ENCODE measurements at places on chromosomes 6 and 20.

DNA sequence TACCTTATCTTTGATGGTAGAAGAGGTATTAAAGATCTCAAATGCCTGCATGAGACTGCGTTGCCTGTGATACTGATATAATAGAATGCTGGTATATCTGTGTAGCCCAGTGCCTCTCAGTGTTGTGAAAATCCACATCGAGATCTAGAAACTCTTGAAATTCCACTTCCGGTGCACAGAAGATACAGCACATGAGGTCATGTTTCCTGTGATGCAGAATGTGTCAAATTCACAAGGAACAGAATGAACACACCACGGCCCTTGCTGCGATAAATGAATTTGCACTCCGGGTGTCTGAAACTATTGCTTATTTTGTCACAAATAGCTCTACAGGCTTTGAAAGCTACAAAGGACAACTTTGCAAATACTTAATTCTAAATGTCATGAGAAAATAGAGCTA, 687.9 kb upstream of the AGPAT4 start:
- H3K27ac ChIP-seq, result no peak overlapping the region
- H3K4me3 ChIP-seq, result no peak overlapping the region
- H3K4me1 ChIP-seq, result no peaks in the 10 kb centered on the region
- DNase-seq, result no peak

DNA sequence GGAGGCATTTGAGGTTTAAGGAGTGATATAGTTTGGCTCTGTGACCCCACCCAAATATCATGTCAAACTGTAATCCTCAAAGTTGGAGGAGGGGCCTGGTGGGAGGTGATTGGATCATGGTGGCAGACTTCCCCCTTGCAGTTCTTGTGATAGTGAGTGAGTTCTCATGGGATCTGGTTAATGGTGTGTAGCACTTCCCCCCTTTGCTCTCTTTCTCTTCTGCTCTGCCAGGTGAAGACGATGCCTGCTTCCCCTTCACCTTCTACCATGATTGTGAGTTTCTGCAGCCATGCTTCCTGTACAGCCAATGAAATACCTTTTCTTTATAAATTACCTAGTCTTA, 1.7 kb upstream of the HDDC2 start:
- no peaks in the 10 kb centered on the region for H3K36me3 ChIP-seq
- no peaks in the 10 kb centered on the region for H3K27me3 ChIP-seq
- no peak overlapping the region for H3K27ac ChIP-seq
- no peak for DNase-seq
- H3K4me3 ChIP-seq, result no peak overlapping the region

DNA sequence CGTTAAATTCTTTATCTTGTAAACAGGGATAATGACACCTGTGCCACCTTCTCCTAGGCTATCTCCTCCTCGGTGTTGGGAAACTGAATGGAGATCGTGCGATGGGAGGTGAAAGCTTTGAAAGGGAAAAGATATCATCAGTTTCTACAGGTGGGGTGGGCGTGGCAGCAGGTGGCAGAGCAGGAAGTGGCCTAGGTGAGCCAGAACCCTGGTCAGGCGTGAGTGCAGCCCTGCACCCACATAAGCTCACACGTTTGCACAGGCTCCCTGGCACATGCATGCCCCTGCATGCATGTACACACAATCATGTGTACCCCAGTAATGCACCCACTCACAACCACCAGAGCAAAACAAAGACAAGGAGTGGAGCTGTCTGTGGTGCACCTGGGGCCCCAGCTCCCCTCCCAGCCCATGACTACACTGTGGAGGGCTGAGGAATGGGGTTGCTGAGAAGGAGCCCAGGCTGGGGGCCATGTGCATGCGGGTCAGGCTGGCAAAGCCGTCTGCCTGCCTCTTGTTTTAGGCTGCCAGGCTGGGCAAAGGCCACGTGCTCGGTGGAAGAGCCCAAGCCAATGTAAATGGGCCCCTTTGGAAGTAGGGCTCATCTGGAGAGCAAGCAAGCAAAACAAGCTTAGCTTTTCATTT, 61.5 kb downstream of the TFAP2C start:
- no peaks in the 10 kb centered on the region for H3K27me3 ChIP-seq
- no peak overlapping the region for H3K27ac ChIP-seq
- H3K36me3 ChIP-seq, result no peaks in the 10 kb centered on the region
- no peak overlapping the region for H3K4me3 ChIP-seq
- DNase-seq, result no peak
- H3K4me1 ChIP-seq, result no peaks in the 10 kb centered on the region

DNA sequence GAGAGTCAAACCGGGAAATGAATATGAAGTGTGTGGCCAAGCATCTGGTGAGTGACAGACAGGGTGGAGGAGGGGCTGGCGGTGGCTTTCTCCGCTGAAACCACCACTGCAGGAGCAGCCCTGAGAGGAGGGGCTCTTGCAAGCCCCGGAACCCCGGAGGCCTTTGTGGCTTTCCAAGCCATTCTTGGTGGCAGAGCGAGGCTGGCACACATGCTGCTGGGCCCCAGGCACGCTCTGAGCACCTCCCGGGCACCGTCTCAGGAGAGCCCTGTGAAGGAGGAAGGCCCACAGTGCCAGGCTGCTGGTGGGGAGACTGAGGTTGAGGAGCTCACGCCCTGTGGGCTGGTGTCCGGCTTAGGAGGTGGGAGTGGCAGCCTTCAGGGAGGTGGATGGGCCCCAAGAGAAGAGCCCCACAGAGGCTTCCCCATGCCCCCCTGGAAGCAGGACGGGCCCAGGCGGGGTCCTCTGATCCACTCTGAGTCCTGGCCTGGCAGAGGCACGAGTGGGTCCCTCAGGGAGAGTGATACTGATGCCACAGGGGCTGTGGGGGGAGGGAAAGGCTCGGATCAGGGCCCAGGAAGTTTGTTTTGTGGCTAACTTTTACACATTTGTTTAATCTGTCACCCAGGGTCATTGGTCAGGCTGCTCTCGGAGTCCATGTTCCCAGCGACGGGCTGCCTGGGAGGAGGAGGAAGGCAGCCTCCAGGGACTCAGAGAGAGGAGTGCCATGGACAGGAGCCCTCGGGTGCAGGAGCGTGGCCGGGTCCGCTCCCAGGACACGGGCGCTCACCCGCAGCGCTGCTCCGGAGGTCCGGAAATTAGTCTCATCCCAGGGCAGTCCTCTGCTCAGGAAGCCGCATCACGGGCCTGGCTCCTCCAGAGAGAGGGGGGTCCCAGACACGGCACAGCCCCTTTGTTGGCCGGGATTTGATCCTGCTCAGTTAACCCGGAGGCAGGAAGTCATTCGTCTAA, 170.7 kb downstream of the ERMARD start:
- no peaks in the 10 kb centered on the region for H3K36me3 ChIP-seq
- H3K4me3 ChIP-seq, result no peak overlapping the region
- H3K27ac ChIP-seq, result no peak overlapping the region
- H3K27me3 ChIP-seq, result no peaks in the 10 kb centered on the region

DNA sequence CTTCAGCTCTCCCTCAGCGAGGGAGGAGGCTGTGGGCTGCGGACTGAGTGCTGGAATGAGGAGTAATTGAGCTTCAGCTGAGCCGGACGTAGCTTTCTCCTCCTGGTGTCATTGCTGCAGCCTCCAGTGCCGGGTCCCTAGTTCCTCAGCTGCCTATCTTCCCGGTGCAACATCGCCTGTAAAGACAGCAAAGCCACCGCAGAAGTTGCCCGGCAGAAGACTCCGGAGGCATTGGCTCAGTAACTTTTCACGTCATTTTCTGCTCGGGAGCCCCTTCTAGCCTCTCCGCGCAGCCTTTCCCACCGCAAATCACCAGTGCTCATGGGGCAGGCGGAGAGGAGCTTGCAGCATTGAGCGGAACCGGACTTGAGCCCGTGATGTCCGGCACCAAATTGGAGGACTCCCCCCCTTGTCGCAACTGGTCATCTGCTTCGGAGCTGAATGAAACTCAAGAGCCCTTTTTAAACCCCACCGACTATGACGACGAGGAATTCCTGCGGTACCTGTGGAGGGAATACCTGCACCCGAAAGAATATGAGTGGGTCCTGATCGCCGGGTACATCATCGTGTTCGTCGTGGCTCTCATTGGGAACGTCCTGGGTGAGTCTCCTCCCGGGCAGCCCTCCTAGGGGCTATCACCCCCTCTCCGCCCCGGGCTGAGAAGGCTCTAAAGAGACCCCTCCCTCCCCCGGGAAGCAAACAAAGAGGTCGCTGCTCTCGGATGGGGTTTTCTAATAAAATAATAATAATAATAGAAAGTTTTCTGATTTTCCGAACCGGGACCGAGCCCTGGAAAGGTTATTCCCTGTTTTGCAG, at the start of gene HCRTR2:
Gene HCRTR2, plus strand, starts transcription at position 305 of the 816 bp plus-strand sequence. Its CDS starts 73 bp downstream, at position 378.
- H3K4me1 ChIP-seq, result no peaks in the 10 kb centered on the region
- DNase-seq, result no peak
- no peak within 1 kb of the TSS for H3K27ac ChIP-seq
- no peak within 1 kb of the TSS for H3K4me3 ChIP-seq
- no peaks in the 10 kb centered on the region for H3K27me3 ChIP-seq

DNA sequence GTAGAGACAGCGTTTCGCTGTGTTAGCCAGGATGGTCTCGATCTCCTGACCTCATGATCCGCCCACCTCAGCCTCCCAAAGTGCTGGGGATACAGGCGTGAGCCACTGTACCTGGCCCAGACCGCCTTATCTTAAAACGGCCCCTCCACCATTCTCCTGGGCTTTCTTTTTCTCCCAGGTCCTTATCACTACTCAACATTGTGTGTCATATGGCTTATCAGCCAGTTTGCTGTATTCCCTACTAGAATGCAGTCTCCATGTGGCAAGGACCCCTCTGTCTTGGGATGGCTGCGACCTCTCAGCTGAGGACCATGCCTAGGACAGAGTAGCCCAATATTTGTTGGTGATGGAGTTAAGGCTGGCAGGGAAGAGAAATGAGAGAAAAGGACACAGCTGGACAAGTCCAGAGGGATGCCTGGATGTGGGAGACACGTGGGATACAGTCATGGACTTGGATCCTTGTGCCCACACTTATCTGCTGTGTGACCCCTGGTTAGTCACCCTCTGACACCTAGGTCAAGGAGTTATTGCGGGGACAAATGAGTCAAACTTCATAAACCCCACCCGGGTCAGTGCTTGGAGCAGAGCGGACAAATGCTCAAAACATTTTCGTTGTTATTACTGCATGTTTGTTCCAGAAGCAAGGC, 24.0 kb downstream of the ADA start:
- no peak overlapping the region for H3K27ac ChIP-seq
- H3K27me3 ChIP-seq, result no peaks in the 10 kb centered on the region
- no peak overlapping the region for H3K4me3 ChIP-seq
- peaks cover 53% of the 10 kb centered on the region for H3K36me3 ChIP-seq
- H3K4me1 ChIP-seq, result no peaks in the 10 kb centered on the region
- no peak for DNase-seq

GRCh38 chr6:40124924-40125323, 190.7 kb upstream of the MOCS1 start:
- H3K36me3 ChIP-seq, result no peaks in the 10 kb centered on the region
- no peak for DNase-seq
- H3K4me3 ChIP-seq, result no peak overlapping the region
- H3K4me1 ChIP-seq, result no peaks in the 10 kb centered on the region
- no peak overlapping the region for H3K27ac ChIP-seq

DNA sequence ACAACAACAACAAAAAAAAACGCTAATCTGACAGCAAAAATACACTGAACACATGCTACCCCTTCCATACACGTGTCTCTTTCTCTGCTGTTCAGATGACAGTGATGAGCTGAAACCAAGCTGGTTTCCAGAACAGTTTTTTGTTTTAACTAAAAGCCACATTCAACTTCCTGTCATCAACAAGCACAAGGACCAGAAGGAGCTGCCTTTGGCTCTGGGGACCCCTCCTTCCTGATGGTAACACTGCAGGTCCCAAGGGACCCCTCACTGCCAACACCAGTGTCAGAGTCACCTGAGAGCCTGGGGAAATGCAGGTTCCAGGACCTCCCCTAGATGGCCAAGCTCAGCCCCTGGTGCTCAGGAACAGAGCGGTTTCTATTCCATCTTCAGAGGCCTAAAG, 6.0 kb downstream of the CST7 start:
- H3K27me3 ChIP-seq, result no peaks in the 10 kb centered on the region
- H3K4me3 ChIP-seq, result no peak overlapping the region
- peaks cover 10% of the 10 kb centered on the region for H3K4me1 ChIP-seq
- H3K36me3 ChIP-seq, result peaks cover 16% of the 10 kb centered on the region
- H3K27ac ChIP-seq, result no peak overlapping the region

DNA sequence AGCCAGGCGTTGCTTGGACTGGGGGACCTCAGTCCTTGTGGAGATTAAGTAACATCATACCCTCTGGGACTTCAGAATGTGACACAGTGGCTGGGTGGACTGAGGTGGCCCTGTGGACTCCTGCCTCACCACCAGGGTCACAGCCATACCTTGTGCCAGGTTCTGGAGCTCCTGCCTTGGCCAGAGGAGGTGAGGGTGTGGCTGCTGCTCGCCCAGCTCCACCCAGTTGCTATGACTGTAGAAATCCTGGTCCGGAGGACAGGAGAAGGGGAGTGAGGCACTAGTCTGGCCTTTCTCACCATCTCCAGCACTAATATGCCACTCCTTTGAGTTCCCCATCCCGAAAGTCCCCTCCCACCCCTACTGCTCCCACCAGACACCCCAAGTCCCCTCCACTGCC, 1.9 kb downstream of the VWA7 start:
- no peak overlapping the region for H3K4me3 ChIP-seq
- H3K27me3 ChIP-seq, result no peaks in the 10 kb centered on the region
- no peak overlapping the region for H3K27ac ChIP-seq
- DNase-seq, result no peak
- H3K4me1 ChIP-seq, result peaks cover 37% of the 10 kb centered on the region
- H3K36me3 ChIP-seq, result peaks cover 16% of the 10 kb centered on the region

DNA sequence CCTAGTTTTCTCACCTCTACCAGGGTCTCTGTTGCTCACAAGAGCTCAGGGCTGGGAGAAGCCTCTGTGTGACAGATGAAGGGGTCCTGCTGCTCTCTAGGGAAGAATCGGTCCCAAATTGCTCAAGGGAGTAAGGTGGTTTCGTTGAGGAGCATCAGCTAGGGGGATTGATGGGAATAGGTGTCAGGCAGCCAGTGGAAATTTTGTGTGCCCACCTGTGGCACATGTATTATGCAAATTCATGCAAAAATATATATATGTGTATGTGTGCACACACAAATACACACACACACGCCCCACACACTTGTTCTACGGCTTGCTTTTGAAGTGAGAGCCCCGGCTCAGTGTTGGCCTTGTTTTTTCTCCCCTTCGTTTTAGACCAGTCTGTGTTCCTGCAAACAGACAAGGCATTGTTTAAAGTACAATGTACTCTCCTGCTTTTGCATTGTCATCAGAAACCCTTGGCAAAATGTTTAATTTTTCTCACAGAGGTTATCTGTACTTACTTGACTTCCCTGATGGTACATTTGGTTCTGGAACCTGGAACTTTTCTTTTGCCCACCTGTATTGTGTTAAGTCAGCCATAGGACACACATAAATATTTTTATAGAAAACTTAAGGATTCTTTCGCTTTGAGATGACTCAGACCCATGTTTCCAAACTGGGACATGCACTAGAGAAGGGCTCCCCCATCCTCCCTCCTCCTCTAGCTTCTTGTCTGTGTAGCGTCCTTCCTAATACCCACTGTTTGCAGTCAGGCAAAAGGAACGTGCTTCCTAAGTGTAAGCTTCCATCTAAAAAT, 26.7 kb downstream of the FOXO3 start:
- no peak overlapping the region for H3K4me3 ChIP-seq
- no peak overlapping the region for H3K27ac ChIP-seq
- H3K27me3 ChIP-seq, result no peaks in the 10 kb centered on the region
- DNase-seq, result no peak
- H3K36me3 ChIP-seq, result no peaks in the 10 kb centered on the region

- DNase-seq, result no peak
- no peak overlapping the region for H3K4me3 ChIP-seq
- H3K4me1 ChIP-seq, result no peaks in the 10 kb centered on the region
- no peak overlapping the region for H3K27ac ChIP-seq
Observed at GRCh38 chr20:22346716-22347115, 237.7 kb downstream of the FOXA2 start.

- no peak for DNase-seq
- H3K27ac ChIP-seq, result no peak overlapping the region
- no peaks in the 10 kb centered on the region for H3K36me3 ChIP-seq
- no peaks in the 10 kb centered on the region for H3K4me1 ChIP-seq
- no peaks in the 10 kb centered on the region for H3K27me3 ChIP-seq
Observed at GRCh38 chr6:5036269-5036668, 32.4 kb upstream of the RPP40 start.
